ENCODE measurements at places on chromosomes 3 and 15. TPM values are rescaled to one million over a fixed set of nuclear protein-coding genes. Genes with fewer than 3 reads are reported as not detected.

- no peak for DNase-seq
These were observed 43.7 kb upstream of the PRICKLE2 start for GRCh38 chr3:64268926-64269325.

DNA sequence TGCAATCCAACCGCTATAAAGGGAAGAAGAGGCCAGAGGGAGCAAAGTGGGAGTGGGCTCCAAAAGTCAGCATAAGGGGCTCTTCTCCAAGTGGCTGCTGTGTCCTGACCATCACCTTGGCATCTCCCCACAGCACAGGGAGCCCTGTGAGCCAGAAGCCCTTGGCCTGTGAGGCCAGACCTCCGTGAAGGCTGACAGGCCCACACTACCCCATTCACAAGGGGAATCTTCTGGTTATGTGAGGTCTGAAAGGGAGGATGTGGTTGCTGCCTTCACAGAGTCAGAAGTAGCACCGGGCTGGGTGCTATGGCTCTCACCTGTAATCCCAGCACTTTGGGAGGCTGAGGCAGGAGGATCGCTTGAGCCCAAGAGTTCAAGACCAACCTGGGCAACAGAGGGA is 2.6 kb upstream of the ULK3 start:
- DNase-seq = no peak

GRCh38 chr3:181966393-181966792 is 254.7 kb downstream of the SOX2 start:
- no peak for DNase-seq

Gene WDR82
- total RNA-seq = 121 TPM

DNA sequence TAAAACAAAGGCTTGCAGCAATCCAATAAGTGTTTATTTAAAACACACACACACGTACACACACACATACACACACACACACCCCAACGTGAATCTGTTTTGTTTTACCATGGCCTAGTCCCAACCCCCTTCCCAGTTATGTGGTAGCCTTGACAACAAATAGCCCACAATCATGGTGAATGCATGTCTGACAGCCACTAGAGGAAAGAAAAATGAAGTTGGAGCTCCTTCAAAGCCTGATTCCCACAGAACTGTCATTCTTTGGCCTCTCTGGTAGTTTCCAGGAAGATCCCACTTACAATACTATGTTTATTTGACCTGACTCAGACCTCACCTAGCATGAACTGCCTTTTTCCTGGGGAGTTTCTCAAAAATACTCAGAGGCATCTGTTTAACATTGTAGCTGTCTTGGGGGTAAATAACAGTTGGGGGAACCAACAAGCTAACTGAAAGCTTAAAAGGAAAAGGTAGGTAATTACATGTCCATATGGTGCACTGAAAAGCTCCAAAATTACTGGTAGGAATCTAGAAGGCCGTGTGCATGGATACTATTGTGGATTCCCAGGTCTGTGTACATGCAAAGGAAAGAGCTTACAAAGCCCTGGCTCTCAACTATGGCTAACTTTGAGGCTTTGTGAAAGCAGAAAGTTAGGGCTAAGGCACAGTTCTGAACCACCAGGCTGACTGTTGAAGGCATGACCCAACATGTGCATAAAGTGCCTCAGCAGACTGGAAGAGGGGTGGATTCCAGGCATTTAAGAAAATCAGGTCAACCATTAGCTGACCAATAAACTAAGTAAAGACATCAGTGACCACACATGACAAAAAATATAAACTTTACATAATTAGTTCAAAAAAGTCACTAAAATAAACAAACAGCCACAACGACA is 65.3 kb downstream of the FAIM start:
- DNase-seq = no peak

GRCh38 chr3:9123840-9124239 is 125.6 kb downstream of the SRGAP3 start:
- no peak for DNase-seq

DNA sequence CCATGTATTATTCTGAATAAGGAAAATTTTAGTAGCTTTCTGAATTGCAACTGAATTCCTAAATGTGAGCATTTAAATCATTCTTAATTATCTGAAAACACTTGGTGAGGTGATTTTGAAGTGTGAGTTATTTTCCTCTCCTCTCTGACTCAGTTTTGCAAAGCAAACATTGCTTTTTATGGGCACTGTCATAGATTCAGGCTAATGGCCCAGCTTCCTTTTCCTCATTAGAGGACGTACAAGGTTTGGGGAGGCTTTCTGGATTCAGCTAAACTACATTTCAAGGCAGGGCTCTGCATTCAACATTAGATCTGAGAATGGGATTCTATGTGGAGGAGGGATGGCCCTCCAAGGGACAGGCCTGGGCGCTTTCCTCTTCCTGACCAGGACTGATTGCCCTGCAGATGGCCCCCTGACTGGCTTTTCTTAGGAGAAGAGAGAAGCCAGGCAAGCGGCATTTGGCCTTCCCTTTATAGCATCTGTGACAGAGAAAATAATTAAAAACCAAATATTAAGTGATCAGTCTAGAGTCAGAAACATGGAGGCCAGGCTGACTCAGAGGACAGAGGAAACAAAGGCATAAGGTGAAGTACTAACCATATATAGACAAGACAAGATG is 53.0 kb upstream of the STXBP5L start:
- DNase-seq = no peak

DNA sequence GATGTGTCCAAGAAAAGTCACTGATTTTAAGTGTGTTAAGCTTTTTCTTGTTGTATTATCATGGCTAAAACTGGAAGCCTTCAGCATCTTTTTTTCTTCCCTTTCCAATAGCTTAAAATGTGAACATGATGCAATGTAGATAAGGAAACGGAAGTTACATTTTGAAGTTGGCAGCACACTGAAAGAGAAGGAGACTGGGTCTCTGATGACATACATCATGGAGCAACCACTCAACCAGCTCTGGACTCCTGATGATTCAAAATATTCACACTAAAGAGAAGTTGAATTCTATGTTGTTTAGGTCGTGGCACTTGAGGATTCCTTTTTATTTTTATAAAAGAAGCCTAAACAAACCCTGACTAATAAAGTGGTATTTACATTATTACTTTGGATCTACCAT is 488.3 kb upstream of the ALCAM start:
- no peak for DNase-seq
